Osteocyte (in vitro differentiated cells): ENCODE measurements at places on chromosomes 11 and 22. TPM values are rescaled to one million over a fixed set of nuclear protein-coding genes. Genes with fewer than 3 reads are reported as not detected.

Gene SGSM1
- not detected in 2 replicates for total RNA-seq

Gene APLNR
- total RNA-seq, result not detected in 2 replicates

Gene HEPN1
- total RNA-seq, result not detected in 2 replicates

Gene TMEM191C
- total RNA-seq, result 1.2 and 2.1 TPM in 2 replicates

Gene C11orf87
- 8.6 and 9.0 TPM in 2 replicates for total RNA-seq

Gene APOA4
- not detected in 2 replicates for total RNA-seq

Gene NNMT
- 65.4 and 79.5 TPM in 2 replicates for total RNA-seq

Gene ARHGAP32
- 13.5 and 15.2 TPM in 2 replicates for total RNA-seq

Gene CWF19L2
- total RNA-seq, result 10.3 and 11.9 TPM in 2 replicates

Gene CARD16
- 1.5 and 1.9 TPM in 2 replicates for total RNA-seq

Gene FOLR2
- not detected in 2 replicates for total RNA-seq

Gene C1QTNF4
- total RNA-seq, result 0.37 and 0.51 TPM in 2 replicates

Gene OR52A1
- total RNA-seq, result not detected in 2 replicates

Gene GLYATL2
- 0.24 TPM in 1 of 2 replicates, not detected in the other for total RNA-seq
